ENCODE measurements at places on chromosomes 7 and 10. TPM values are rescaled to one million over a fixed set of nuclear protein-coding genes. Genes with fewer than 3 reads are reported as not detected.

Gene NXPH1
- total RNA-seq = not detected

Gene AFAP1L2
- total RNA-seq = 3.8 TPM

Gene SEMA3E
- not detected for total RNA-seq

Gene ENTPD1
- not detected for total RNA-seq

Gene CFAP70
- total RNA-seq = 4.1 TPM

Gene KAT6B
- total RNA-seq = 6.0 TPM

Gene DGKB
- not detected for total RNA-seq

Gene PLEKHS1
- total RNA-seq = not detected

Gene ALKBH4
- 10.8 TPM for total RNA-seq

Gene NSUN5
- 29.4 TPM for total RNA-seq

Gene FAM237B
- total RNA-seq = not detected

Gene VPS37D
- total RNA-seq = 1.4 TPM

Gene TEX47
- not detected for total RNA-seq

Gene NKX2-3
- not detected for total RNA-seq

Gene AGBL3
- total RNA-seq = 0.40 TPM

Gene TIMM23B
- 13.8 TPM for total RNA-seq

Gene ARHGEF35
- 0.76 TPM for total RNA-seq

Gene RPEL1
- not detected for total RNA-seq

Gene LEP
- total RNA-seq = not detected

Gene SUGCT
- total RNA-seq = 1.5 TPM

Gene VAX1
- not detected for total RNA-seq

Gene PRSS37
- not detected for total RNA-seq

Gene TWNK
- total RNA-seq = 13.3 TPM

Gene SPAG6
- total RNA-seq = not detected

Gene GNAT3
- not detected for total RNA-seq

Gene HOXA7
- 1.7 TPM for total RNA-seq

Gene FXYD4
- not detected for total RNA-seq

Gene SFTPA1
- not detected for total RNA-seq

Gene RTKN2
- 2.7 TPM for total RNA-seq

Gene ITPRID1
- not detected for total RNA-seq

Gene NRG3
- not detected for total RNA-seq

Gene ZNF518A
- 2.0 TPM for total RNA-seq

Gene FOXI2
- total RNA-seq = not detected

Gene GJD4
- total RNA-seq = not detected

Gene OIT3
- not detected for total RNA-seq

Gene NEUROD6
- not detected for total RNA-seq

Gene CLDN3
- total RNA-seq = not detected

Gene KCNH2
- not detected for total RNA-seq

Gene NUPR2
- total RNA-seq = not detected

Gene CYP2C9
- total RNA-seq = not detected

Gene HECTD2
- total RNA-seq = 2.5 TPM
